ENCODE measurements at places on chromosomes 5 and 9.

DNA sequence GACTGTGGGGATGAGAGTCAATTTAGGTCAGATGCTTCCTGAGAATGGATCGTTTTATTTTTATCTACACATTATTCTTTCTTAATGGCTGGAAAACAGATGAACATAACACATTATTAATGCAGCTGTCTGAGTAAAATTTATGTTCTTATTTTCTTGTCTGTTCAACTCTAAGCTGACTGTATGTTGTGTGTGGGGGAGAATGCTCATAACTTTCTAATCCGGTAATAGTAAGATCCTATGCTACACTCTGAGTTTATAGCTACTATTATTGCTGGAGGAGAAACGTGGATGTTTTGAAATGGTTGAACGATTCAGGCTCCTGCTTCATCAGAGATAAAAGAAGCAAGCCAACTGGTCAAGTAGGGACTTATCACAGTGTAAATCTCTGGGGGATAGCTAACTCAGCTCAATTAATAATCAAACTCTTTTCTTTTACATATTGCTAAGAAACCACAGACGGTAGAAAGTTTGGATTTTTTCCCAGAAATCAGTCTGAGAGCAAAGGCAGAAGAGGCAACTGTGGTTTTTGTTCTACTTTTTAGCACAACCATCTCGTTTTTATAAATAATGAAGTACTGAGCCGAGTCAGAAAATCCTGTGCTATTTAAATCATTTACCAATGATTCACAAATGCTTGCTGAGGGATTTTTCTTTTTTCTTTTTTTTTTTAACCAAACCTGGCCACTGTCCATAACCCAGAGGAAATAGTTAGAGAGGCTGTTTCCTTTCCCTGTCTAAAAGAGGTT is 265.0 kb upstream of the FAM174A start:
- DNase-seq: no peak

GRCh38 chr5:162283609-162284008 is 216.0 kb downstream of the GABRG2 start:
- no peak for DNase-seq

DNA sequence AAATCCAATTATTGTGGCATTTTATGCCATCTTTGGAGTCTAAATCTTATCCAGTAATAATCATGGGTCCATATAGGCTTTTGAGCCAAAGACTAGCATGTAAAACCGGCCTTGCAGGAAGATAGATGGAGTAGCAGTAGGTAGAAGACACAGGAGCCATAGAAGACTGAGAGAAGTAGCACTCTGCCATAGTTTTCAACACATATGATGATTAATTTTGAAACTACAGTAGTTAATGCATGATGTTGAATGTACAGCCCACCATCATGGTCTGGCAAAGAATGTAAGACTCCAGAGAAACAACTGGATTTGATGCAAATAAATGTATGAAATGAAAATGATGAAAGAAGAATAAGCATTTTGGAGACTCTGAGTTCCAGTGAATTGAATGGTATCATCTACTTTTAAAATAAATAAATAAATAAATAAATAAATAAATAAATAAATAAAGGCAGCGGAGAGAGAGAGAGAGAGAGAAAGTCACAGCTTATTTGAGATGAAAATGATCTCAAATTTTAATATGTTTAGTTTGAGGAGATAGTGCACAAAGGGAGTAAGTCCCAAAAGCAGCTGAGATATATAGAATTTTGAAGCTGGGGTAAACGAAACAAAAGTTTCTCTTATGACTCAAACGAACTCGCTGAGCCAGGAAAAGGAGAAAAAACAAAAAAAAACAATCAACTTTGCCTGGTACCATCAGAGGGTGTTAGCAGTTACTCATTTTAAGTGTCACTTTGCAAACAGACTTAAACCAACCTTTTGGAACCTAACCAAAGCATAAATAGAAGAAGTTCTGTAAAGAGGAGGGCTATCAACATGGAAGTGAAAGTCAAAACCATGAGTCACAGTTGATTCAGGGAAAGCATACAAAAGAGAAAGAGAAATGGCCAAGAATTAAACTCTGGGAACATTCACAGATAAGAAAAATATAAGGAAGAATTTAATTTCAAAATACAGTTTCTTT is 388.7 kb downstream of the CETN3 start:
- DNase-seq: no peak

- no peak for DNase-seq
Observed at GRCh38 chr9:77954013-77954665, 77.5 kb downstream of the GNAQ start.

- DNase-seq: peak; percentile 41
Observed at GRCh38 chr5:157820593-157821252, 38.2 kb downstream of the CLINT1 start.

DNA sequence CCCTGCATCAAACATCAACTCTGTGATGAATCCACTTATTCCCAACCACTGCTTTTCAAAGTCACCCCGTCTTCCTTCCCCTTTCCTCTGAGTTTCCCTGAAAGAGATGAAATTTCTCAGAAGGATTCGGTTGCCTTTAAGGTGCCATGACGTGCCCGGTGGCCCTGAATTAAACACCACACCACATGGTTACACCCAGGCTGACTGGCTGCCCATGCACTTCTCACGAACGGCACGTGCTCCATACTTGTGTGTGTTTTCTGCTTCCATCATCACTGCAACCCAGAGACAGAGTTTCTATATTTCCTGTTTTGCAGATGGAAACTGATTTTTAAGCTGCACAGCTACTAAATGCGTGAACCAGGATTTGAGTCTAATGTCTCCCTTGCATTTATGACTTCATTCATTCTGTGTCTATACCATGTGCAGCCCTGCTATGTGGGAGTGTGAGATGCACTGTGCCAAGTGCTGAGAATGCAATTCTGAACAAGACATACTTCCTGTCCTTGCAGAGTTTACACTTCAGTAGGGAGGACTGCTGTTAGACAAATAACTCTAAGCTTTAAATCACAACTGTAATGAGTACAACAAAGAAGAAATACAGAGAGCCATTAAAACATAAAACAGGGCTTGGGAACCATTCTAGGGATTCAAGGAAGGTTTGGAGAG is 162.9 kb downstream of the NXNL2 start:
- DNase-seq: no peak

- no peak for DNase-seq
Observed at GRCh38 chr9:114370251-114370967, 17.4 kb downstream of the AKNA start.

DNA sequence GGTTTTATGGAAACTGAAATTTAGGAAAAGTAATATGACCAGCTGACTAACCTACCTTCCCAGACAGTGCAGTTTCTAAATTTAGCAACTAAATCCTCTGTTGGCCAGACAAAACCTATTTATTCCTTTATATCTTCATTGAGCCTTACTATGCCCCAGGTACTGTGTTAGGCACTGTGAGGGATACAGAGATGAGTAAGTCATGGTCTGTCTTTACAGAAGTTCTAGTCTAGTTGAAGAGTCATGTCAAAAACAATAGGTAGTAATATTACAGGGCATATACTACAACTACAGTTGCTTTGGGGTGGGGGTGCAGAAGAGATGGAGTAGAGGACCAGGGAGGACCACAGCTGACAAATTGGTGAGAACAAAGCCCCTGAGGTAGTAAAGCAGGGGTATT is 42.8 kb downstream of the FBXO38 start:
- no peak for DNase-seq

DNA sequence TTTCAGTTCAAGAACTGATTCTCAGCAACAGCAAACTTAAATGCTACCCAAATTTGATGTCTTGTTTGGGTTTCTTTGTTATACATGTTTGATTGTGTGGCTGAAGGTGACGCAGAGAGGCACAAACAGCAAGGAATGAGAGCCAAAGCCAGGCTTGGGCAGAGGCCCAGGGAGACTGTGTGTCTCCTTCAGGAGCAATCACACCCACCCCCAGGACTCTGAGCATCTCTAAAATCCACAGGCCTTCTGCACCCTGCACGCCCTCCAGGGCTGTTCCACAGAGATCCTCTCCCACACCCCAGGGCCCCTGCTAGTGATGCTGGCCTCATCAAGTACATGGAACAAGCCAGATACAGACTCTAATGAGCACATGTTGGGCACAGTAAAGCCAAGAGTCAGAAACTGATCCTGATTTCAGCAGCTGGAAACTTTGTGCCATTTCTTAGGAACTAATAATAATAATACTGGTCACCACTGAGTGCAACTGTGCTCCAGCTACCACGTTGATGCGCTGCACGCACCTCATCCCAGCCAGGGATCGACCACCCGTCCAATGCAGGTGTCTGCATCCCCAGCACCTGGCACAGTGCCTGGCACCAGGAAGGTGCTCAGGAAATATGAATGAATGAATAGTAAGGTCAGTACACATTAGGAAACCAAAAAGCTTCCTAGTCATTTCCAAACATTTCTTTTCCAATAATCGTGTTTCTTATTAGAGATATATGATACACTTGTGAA is 54.6 kb upstream of the TCF7 start:
- no peak for DNase-seq

GRCh38 chr9:91208419-91208745 is 153.3 kb downstream of the AUH start:
- DNase-seq: no peak

DNA sequence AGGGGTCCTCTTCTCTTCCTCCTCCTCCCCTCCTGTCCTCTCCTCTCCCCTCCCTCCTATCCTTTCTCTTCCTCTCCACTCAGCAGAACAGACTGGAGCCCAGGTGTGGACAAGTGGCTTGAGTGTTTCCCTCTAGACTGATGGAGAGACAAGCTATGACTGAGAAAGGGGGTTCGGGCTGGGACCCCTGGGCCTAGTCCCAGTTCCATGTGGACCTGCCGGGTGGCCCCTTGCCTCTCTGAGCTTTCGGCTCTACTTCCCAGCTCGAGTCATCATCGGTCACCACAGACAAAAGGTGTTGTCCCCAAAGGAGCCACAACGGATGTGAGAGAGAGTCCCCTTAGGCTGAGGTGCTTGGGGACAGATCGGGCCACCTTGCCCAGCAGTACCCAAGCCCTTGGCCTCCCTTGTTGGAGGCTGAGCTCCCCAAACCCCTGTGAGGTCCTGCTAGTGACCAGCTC is 3.4 kb upstream of the RXRA start:
- DNase-seq: no peak

DNA sequence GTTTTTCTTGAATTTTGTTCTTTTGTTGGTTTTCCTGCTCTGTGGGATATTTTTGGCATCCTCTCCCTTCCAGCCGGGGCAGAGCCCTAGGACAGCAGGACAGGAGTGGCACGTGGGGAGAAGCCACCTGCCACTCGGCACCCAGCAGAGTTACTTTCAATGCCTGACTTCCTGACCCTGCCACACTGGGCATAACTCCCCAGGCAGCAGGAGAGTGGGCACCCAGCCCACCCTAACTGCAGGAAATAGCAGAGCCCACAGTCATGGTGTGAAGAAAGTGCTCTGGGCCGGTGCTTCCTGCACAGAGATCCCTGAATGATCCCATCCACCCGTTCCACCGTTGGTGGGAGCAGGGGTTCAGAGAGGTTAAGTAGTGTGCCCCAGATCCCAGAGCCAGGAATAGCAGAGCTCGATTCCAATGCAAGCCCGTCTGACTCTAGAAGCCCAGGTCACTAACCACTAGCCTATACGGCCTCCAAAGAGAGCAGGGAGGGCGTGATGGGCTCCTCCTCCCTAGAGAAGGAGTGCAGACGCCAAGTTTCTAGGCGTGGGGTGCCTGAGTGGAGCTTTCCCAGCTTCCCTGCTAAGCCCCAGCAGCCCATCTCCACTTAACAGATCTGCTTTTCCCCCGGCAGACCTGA is 8.1 kb upstream of the NUP214 start:
- DNase-seq: no peak

- no peak for DNase-seq
Observed at GRCh38 chr9:134657666-134658377, 16.2 kb downstream of the COL5A1 start.

- DNase-seq: no peak
Observed at GRCh38 chr5:172901788-172902496, 57.3 kb upstream of the RPL26L1 start.

- DNase-seq: no peak
Observed at GRCh38 chr9:137916540-137916939, 39.0 kb downstream of the CACNA1B start.

DNA sequence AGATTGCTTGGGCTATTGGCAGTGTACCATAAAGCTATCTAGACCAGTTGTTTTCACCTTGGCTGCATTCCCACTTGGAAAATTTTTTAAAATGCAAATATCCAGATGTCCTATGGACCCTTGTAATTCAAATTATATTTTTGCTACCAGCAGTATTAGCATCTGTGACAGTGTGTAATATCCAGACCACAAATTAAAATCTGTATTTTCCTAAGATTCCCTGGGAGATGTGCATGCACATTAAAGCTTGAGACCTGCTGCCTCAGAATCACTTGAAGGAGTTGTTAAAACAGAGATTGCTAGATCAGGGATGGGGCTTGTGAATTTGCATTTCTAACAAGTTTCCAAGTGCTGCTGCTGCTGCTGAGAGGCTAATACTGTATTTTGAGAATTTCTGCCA is 381.2 kb upstream of the PDE4D start:
- no peak for DNase-seq

- DNase-seq: no peak
Observed at GRCh38 chr9:134434894-134435506, 108.7 kb downstream of the RXRA start.

- DNase-seq: no peak
Observed at GRCh38 chr9:72351538-72352453, 13.2 kb downstream of the ZFAND5 start.

DNA sequence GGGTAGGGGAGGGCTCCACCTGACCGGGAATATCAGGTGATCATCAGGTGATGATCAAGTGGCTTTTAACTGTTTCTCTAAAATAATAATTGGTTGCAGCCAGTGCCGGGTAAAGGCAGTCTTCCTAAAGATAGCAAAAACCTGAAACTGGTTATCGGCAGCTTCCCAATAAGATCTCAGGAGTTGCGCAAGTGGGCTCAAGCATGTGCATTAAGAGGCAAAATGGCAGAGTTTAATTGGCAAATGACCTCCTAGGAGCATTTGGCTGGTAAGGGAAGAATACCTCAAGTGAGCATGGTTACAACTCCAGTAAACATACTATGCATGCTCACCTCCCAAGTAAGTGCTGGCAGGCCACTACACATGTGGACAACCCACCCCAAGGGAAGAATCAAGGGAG is 4.2 kb downstream of the C1QTNF3 start:
- DNase-seq: no peak

DNA sequence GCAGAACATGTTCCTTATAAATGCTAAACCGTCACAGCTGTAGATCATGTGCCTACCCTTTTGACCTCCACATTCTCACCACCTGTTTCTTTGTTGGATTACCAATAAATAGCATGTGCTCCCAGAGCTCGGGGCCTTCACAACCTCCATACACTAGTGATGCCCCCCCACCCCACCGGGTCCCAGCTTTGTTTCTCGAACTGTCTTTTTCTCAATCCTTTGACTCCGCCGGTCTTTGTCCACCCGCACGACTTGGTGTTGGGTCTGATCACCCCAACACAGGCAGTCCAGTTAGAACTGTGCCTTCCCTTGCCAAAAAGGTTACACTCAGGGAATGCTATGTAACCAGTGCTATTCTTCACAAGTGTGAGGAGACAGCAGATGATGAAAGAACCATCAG is 485.9 kb upstream of the C9orf72 start:
- no peak for DNase-seq
